Epithelial cell of umbilical artery (primary cell): ENCODE measurements at places on chromosomes 2 and 18. TPM values are rescaled to one million over a fixed set of nuclear protein-coding genes. Genes with fewer than 3 reads are reported as not detected.

Gene TRPM8
- 0.15 TPM in 1 of 2 replicates, not detected in the other for total RNA-seq

Gene NT5C1B
- not detected in 2 replicates for total RNA-seq

Gene PAX8
- under 0.01 TPM in 1 of 2 replicates, not detected in the other for total RNA-seq

Gene CAPN14
- under 0.01 TPM in 2 replicates for total RNA-seq

Gene CRACDL
- 4.2 and 7.3 TPM in 2 replicates for total RNA-seq

Gene CYBRD1
- 14.0 and 31.9 TPM in 2 replicates for total RNA-seq
